ENCODE measurements at places on chromosomes 11 and 22.

GRCh38 chr11:66139817-66140404 is 69.8 kb downstream of the PACS1 start:
- no peak for DNase-seq

DNA sequence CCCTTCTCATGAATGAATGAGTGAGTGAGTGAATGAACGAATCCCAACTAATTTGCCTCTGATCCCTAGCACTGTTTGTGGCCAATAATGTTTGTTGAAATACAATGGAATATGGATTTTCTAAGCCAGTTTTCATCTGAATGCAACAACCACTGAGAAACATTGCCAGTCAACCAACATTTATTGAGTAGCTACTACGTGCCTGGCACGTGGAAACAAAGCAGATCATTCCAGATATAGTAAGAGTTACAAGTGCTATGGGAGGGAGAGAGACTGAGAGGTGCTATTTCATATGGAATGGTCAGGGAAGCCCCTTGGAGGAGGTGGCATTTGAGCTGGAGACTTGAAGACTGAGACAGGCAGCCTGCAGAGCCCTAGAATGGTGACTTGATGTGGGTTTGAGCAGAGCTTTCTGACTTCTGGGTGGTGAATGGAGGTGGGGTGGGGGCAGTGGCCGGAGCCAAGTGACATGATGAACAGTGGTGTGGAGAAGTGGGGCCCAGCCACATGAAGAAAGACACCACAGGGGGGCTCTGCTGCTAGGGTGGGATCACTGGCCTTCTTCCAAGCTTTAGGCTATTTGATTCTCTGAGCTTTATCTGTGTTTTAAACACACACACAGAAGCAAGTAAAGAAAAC is 35.1 kb upstream of the SMTN start:
- DNase-seq: peak; percentile 67

DNA sequence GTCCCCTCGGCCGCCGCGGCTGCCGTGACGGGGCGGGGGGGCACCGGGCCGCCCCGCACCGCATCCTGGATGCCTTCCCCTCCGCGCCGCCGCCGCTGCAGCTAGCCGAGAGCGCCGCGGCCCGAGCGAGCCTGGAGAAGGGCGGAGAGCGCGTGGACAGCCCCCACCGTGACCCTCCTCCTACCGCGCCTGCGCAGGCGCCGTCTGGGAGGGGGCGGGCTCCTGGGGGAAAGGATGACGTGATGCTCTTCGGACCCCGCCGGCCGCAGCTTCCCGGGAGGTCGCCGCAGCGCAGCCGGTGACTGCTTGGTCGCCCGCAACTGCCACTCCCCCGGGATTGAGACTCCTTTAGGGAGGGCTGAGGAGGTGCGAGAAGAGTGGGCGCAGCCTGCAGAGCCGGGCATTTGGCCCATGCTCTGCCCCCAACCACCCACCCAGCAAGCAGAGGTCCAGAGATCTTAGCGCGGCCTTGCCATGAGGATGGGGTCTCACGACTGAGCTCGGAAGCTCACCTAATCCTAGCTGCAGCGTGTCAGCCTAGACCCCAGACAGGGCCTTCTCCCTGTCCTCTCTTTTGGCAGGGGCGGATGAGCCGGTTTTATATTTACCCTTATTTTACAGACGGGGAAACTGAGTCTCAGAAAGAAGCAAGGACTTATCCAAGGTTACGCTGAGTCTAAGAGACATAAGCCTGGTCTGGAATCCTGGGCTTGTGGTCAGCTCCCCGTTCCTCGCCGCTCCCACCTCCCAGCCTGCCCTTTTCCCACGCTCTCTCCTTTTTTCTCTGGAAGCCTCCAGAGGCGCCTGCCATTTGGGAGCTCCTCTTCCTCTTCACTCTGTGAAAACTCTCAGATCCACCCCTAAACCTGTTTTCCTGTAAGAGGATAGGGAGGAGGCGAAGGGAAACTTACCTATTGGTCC is at the start of gene DENND5A:
Gene DENND5A (minus strand): TSS at position 140 of the 921 bp plus-strand sequence. CDS start 281 bp downstream, outside the sequence.
- peak; percentile 62 for DNase-seq

DNA sequence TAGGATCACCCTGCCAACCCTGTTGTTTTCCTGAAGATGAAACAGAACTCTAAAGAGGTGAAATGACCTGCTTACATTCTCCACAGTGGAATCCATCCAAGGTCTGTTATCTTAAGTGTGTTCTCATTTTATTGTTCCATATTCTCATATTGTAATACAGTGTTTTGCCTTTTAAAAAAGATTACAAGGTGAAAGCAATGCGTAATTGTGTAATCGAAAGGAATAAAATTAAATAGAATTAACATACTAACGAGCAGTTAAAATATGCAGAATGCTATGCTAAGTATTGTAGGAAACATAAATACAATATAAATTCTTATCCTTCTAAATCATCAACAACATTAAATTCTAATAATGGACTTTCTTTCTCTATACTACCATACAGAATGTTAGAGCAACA is 41.6 kb upstream of the CTSC start:
- DNase-seq: no peak

GRCh38 chr11:11247086-11247485 is 106.0 kb downstream of the CSNK2A3 start:
- DNase-seq: no peak

- no peak for DNase-seq
These were observed 243.1 kb downstream of the KCNA4 start for GRCh38 chr11:29773656-29774264.

DNA sequence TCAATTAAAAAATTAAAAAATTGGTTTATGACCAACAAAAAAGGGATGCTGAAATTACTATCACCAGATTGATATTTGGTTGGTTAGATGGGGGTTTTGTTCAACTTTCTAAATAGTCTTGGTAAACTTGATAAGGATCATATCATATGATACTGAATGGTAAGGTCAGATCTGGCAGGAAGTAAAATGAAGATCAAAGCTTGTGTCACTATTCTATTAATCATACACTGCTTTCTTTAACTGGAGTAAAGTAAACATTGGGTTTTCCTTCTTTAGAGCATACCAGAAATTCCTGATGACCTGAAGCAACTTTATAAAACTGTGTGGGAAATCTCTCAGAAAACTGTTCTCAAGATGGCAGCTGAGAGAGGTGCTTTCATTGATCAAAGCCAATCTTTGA is 40.2 kb downstream of the RRM1 start:
- no peak for DNase-seq

- peak; percentile 80 for DNase-seq
These were observed 141.1 kb upstream of the NARS2 start for GRCh38 chr11:78715639-78716311.

GRCh38 chr11:69831985-69832384 is 12.8 kb upstream of the FGF3 start:
- DNase-seq: no peak

GRCh38 chr22:18154821-18155390 is 4.9 kb downstream of the USP18 start:
- DNase-seq: no peak

GRCh38 chr11:81967242-81967641 is 766.4 kb downstream of the FAM181B start:
- DNase-seq: no peak

GRCh38 chr11:113166280-113166679 is 148.1 kb upstream of the TTC12 start:
- DNase-seq: no peak

GRCh38 chr11:34337016-34337415 is 20.8 kb downstream of the ABTB2 start:
- DNase-seq: no peak

DNA sequence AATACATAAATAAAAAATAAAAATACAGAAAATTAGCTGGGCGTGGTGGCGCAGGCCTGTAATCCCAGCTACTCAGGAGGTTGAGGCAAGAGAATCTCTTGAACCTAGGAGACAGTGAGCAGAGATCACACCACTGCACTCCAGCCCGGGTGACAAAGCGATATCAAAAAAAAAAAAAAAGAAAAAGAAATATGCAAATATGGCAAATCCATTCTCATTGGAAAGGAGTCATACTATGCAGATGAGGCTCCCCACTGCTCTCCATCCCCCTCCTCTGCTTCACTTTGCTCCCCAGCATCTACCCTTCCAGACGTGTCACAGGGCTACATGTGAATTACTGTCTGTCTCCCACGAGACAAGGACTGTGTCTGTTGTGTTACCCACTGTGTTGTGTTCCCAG is 36.3 kb upstream of the PDGFB start:
- DNase-seq: no peak

DNA sequence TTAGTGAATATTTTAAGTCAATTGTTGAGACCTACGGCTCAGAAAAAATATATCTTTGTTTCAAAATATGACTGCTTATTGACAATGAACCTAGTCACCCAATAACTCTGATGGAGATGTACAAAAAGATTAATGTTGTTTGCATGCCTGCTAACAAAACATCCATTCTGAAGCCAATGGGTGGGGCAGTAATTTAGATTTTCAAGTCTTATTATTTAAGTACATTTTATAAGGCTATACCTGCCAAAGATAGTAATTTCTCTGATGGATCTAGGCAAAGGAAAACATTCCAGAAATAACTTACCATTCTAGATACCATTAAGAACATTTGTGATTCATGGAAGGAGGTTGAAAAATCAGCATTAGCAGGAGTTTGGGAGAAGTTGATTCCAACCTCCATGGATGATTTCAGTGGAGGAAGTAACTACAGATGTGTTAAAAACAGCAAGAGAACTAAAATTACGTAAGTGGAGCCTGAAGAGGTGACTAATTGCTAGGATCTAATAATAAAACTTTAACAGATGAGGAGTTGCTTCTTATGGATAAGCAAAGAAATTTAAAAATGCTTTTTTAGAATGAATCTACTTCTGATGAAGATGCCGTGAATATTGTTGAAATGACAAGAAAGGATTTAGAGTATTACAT is 26.4 kb upstream of the OR8D2 start:
- DNase-seq: no peak

DNA sequence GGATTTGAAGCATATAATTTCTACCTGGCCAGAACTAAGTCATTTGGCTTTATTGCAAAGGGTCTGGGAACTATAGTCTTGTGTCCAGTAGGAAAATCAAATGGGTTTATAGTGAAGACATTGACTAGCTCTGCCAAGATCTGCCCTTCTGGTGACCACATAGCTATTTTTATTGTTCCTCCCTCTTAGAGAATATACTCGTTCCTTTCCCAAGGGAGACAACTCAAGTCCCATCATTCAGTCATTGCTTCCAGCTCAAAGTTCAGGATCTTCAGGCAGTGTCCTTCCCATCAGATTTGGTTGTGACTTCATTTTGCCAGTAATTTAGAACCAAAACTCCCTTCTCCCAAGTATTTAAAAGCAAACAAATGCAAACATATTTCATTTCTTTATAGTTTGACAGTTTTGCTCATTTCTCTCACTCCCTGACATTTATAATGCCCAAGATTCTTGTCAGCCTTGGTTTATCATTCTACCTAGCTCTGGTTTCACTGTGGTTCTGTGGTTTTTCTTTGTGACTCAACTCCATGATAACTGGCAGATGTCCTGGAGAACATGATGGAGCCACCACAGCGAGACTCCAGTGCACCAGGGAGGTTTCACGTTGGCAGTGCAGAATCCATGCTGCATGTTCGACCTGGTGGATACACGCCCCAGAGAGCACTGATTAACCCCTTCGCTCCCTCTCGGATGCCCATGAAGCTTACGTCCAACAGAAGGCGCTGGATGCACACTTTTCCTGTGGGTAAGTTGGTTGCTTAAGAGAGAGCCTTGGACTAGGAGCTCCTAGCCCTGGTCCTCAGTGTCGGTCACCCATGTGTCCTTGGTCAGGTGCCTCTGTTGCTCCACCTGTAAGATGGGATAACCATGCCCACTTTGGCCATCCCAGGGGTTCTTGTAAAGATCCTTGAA is 64.9 kb downstream of the DEPDC5 start:
- DNase-seq: no peak

GRCh38 chr11:78189174-78189724 is 530 bp downstream of the USP35 start:
- no peak for DNase-seq

DNA sequence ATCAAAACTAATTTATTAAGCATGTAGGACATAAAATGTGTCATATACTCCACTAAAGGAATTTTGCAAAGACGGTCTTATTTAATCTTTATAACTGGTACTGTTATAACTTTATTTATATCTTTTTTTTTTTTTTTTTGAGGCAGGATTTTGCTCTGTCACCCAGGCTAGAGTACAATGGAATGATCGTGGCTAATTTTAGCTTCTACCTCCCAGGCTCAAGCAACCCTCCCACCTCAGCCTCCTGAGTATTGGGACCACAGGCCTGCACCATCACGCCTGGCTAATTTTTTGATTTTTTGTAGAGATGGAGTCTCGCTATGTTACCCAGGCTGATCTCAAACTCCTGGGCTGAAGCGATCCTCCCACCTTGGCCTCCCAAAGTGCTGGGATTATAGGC is 31.4 kb upstream of the PCF11 start:
- DNase-seq: no peak

DNA sequence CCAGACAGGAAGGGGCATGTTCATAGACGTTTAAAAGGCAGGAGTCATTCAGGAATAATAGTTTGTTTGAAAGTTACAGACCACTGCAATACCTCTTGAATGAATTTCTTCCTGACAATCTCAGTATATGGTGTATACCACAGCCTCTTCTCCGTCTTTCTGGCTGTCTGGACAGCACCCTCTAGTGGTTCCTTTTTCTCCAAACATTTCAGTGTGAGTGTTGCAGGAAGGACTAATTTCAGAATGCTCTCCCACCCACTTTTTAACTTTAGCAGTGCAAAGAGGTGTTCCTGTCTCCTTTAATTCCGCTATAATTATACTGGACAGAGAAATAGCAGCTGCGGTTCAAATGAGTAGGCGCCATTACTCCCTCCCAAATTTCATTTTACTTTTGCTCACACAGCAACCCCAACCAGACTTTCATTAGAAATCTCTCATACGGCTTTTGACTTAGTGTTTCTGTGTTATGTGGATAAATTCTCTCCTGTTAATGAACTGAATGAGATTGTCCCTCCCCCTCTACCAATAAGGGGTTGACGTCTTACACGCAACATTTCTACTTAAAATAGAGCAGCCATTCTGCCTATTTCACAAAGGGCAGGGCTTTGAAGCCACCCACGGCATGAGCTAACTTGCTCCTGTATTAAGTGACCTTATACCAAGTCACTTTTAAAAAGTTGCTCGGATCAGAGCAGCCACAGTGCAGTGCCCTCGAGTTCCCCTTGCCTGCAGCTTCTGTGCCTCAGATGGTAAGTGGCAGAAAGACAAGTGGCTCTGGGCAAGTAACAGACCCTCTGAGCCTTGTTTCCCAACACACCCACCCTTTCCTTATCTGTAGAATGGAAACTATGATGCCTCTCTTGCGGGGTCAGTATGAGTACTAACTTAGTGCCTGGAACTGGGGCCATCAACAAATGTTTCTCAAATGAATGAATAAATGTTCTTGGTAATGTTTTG is 368.6 kb downstream of the OPCML start:
- no peak for DNase-seq

GRCh38 chr11:69962152-69962551 is 116.0 kb upstream of the ANO1 start:
- DNase-seq: no peak

GRCh38 chr22:48744967-48745841 is 1082.5 kb downstream of the BRD1 start:
- DNase-seq: no peak
